ENCODE measurements at places on chromosomes 1 and 21. TPM values are rescaled to one million over a fixed set of nuclear protein-coding genes. Genes with fewer than 3 reads are reported as not detected.

DNA sequence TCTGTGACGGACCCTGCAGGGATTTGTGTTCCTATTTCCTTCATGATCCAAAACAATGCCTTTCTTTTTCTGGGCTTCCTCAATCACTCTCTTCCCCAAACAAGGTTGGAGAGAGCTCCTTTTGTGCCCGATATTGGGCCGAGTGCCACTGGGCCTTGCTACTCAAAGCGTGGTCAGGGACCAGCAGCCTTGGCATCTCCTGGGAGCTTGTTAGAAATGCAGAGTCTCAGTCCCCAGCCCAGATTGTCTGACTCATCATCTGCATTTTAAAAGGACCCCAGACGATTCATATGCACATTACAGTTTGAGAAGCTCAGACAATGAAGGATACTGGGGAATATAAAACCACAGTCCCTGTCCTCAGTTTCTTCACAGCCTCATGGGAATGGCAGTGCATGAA, 19.9 kb downstream of the ADORA1 start:
- no peak for DNase-seq

GRCh38 chr1:51644533-51645197, 27.8 kb downstream of the OSBPL9 start:
- peak; percentile 75 for DNase-seq

DNA sequence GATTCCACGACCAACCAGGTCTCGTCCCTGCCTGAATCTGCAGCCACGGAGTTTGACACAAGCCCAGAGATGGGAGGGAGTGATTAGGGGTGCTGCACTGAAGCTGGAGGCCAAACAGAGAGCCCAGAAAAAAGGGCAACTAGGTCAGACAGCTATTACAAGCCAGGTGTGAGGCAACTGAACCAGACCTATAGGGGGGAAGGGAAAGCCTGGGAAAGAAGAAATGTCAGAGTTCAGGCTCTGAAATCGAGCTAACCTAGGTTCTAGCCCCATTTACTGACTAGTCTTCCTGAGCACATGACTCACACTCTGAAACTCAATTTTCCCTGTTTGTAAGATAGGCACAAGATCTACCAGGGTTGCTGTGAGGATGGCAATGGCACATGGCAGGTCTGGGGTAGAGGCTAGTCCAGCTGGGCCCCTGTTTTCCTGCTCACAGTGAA, 1.7 kb downstream of the DHCR24 start:
- DNase-seq: no peak

DNA sequence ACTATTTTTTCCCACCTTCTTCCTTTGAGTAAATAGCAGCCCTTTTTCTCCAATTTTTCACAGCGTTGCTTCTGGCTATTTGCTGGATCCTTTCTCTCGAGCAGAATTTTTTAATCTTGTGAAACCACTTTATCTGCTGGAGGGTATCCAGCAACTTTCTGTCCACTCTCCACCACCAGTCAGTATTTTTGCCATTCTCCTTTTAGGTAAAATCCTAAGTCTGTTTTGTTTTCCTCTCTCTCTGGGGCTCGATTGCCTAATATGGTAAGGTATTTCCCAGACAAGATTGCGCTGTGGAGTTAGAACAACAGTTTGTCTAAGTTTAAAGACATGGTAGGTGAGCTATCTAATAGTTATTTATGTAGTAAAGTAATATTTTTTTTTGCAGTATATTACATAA, 156.9 kb downstream of the PPP1R12B start:
- no peak for DNase-seq

PUM1 gene
- 66.4 TPM for total RNA-seq

CFHR5 gene
- total RNA-seq: not detected
